Midbrain (tissue), 1 donor: ENCODE measurements at places on chromosomes 12 and 14.

GRCh38 chr14:54221432-54221803 is 175.4 kb upstream of the CDKN3 start:
- DNase-seq, result no peak

GRCh38 chr14:24307575-24308341 is at the start of gene CIDEB:
Gene CIDEB, minus strand, starts transcription at chr14:24307977. Its CDS starts 119 bp downstream, at chr14:24307858.
- no peak for DNase-seq

- DNase-seq, result no peak
Observed at GRCh38 chr12:104138797-104139152, 765 bp upstream of the NFYB start.

DNA sequence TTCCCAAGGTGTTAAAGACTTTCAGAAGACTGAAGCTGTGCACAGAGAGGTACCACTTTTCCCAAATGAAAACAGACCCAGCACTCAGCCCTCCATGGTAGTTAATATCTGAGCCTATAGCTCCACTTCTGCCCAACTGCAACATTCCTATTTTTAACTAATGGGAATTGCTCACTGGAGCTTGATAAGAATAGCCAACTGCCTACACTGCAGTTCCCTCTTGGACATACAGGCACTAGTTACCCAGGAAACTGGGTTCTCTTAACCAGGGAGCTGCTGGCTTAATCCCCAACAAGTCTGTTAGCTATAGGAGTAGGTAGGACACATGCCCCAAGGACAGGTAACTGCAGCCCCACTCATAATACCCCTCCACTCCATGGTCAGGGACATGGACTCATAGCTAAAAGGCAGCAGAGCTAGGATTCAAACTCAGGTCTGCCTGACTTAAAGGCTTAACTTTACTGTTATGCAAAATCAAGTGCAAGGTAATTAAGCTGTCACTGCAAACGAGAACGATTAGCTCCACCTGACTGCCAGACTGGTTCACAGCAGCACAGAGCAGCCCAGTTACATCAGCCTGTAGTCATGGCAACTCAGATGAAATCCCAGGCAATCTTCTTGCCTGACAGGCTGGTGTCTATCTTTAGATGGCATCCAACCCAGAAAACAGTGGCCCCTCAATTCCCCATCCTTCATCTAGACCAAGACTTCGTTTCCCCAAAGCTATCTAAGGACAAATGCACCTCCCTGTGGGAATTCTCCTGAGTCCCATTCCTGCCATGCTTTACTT is 77.1 kb upstream of the ACTN1 start:
- peak; percentile 21 for DNase-seq

GRCh38 chr14:99413172-99413571 is 67.5 kb downstream of the SETD3 start:
- DNase-seq, result no peak

DNA sequence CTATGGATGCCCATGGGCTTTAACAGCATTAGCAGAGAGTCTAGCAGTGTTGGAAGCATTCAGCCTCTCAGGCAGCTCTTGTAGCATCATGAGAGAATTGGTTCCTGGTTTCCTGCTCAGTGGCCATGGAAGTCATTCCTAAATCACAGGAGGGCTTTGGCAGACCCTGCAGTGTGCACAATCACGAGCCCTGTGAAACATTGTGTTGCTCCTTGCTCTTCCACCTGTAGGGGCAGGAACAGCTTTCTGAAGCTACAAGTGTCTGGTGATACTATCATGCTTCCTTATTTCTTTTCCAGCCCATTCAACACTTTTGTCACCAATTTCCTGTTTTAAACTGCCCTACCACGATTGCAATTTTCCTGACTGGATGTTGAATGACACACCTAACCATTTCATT is 402.2 kb upstream of the USP15 start:
- DNase-seq, result no peak

DNA sequence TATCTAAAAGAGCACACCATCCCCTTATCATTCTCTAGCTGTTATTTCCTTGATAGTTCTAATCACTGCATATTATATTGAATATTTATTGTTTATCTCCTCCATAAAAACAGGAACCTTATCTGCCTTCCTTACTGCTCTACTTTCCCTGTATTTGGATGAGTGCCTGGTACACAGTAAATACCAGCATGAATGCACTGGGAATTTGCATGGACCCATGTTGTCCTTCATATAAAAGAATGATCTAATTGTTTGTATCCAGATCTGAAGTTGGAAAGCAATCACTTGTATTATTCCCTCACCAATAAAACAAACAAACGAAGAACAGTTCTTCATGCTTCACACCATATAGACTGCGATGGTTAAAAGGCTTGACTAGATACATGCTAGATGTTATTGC is 15.3 kb upstream of the CNOT2 start:
- no peak for DNase-seq

GRCh38 chr12:52603314-52603713 is 2.1 kb upstream of the KRT72 start:
- no peak for DNase-seq

DNA sequence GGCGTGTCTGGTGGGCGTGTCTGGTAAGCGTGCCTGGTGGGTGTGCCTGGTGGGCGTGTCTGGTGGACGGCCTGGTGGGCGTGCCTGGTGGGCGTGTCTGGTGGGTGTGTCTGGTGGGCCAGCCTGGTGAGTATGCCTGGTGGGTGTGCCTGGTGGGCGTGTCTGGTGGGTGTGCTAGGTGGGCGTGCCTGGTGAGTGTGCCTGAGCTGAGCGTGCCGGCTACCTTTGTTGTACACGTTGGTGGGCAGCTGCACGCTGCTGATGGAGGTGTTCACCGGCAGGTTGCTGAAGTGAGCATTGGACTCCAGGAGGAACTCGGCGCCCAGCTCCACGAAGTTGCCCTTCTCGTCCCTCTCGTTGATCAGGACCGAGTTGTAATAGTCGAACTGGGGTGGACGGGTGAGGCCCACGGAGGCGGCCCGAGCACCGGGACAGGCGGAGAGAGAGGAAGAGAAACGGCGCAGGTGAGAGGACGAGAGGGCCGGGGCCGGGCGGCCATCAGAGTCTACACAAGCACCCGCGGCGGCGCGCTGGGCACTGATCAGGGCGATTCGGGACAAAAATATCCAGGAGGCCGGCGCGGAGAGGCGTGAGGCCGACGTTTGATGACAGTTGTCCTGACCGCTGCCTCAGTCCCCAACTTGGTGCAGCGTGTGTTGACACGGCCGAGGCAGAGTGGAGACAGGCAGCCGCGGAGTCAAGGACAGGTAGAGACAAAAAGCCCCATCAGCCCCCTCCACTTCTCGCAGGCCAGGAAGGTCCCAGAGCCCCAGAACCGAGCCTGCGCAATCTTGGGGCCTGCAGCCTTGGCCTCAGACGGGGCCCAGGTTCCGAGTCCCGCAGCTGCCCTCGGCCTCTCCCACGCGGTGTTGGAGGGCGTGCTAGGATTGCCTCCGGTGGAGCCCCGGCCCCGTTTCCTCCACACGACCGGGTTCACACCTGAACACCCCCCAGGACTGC is 10.5 kb downstream of the CACNA2D4 start:
- DNase-seq, result no peak

DNA sequence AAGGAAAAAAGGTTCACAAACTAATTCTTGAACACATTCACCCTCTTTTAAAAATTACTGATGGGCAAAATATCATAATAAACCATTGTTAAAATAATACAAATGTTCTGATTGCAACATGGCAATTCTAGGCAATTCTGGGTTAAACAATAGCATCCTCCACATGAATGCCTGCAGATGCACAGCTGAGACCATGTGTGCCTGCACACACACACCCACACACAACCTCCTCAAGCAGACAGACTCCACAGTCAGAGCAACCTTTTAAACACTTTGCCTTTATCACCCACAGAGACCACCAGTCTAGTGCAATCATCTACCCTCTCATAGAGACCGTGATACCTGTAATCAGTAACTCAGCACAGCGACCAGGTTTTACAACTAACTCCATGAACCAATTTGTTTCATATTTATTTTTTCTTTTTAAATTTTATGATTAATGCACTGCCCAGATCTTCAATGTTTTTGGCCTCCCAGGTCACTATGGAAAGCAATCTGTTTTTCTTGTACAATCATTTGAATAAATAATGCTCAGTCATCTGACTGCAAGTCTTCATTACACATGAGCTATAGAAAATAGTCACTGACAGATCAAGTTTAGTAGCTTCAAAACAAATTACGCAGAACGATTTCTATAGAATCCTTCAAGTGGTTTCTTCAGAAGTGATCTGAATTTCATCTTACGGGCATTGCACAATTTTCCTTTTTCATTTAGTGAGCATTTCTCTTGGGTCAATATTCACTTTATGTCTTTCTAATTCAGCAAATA is 105.8 kb downstream of the PRKD1 start:
- no peak for DNase-seq

GRCh38 chr12:56377310-56377988 is 14.8 kb upstream of the APOF start:
- no peak for DNase-seq

DNA sequence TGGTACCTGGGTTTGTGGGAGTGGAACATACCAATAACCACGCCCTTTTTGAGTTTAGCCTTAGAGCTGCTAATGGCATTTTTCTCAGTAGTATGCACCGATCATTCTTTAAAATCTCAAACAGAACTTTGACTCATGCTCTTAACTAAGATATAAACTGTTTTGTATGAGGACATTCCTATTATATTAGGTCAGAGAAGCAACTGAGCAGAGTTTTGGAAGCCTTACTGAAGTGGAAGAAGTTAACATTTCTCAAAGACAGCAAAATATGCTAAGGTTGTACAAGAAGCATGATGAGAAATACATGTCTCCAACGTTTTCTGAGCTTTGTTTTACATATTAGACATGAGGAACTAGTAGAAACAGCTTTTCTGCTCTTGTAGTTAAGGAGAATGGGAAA is 819.2 kb downstream of the FSCB start:
- DNase-seq, result no peak

GRCh38 chr12:87812030-87812429 is 217.2 kb downstream of the C12orf50 start:
- no peak for DNase-seq

- no peak for DNase-seq
Observed at GRCh38 chr12:2049604-2050540, 2.9 kb upstream of the CACNA1C start.

DNA sequence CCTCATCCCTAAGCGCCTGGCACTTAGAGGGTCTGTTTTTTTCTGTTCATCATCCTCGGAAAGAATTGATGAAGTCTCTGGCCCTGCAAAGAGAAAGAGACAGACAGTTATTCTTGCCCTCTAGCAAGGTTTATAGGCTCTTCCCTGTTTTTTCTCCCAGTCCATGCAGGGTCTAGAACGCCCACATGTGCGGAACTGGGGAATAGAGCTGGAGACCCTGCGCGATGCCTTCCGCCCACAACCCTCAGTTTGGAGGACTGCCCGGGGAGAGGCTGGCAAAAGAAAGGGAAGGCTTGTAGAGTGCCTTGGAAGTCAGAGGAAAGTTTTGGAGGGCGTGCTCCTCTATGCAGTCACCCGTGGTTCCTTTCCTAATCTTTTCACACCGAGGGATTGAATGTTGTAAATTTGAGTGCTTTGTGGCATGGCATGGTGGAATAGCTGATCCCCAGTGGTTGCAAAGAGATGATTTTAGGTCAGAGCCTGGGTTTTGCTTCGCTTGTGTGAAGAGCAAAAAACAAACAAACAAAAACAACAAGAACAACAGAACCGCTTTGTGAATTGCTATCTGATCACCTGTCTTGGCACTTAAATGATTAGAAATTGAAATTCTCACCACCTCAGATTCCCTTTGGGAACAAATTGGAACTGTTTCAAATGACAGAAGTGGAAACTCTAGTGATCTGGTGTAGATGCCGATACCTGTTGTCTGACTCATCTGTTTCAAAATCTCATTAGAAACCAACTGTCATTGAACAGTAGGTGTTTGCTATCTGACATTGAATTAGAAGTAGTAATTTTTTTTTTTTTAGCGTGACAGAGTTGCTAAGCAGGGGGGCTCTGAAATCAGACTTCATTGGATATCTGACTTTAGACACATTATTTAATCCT is 947 bp downstream of the GAS2L3 start:
- no peak for DNase-seq

DNA sequence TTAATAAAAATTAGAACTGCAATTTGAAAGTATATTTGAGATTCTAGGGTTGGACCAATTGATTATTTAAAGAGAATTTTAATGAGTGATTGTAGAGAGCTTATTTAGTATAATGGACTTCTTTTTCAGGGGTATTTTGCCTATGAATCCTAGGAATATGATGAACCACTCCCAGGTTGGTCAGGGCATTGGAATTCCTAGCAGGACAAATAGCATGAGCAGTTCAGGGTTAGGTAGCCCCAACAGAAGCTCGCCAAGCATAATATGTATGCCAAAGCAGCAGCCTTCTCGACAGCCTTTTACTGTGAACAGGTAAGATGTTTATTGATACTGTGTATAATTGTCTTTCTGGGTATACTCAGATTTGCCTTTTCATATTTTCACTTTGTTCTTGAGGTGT is 35.9 kb upstream of the KCNMB4 start:
- no peak for DNase-seq

DNA sequence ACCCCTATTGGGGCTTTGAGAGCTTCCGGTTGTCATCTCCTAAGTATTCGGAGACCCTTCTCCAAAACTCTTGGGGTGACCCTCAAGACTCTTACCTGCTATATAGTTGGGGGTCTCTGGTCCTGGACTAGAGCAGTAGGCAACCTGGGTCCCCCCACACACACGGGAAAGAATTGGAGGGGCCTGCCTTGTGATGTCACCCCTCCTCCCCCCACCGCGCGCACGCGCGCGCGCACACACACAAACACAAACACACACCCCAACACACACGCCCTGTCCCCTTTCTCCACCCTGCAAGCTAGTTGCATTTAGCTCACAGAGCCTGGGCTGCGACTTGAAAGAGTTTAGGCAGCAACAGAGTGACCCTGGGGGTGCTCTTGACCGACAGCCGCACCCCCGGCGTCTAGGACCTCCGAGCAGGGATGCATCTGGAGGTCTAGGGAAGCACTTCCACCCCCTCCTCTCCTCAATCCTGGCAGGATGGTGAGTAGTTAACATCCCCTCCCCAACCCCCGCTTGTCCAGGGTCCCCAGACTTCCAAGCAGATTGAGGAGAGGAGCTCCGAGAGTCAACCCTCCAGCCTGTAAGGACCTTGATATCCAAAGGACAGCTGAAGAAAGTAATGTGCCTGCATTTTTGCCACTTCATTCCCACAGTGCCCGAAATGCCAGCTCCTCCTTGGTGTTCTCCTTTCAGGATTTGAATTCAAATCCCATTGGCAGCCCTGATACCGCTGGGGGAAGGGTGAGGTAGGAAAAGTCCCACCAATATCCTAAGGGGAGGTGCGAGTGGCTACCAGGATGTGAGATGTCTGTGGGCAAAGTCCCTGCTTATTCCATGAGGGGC is 1.4 kb upstream of the DNAJC14 start:
- DNase-seq, result peak; percentile 82
